Brain pericyte (primary cell): ENCODE measurements at places on chromosomes 13 and 19.

DNA sequence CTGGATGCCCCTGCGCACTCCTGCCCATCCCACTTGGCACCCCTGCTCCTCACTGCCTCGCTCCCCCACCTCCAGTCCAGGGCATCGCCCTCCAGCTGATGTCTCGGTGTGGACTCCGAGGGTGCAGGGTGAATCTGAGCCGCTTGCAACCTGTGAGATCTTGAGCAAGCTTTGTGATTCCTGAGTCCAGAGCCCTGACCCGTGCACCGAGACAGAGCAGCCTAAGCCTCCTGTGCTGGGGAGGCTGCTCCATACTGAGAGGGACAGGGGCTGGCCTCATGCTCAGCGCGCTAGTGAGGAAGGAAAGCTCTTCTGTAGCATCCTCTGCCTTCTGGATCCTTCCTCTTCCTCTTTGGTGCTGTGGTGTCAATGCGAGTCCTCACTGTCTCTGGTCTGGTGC is 116.0 kb downstream of the TEX29 start:
- no peak for DNase-seq

DNA sequence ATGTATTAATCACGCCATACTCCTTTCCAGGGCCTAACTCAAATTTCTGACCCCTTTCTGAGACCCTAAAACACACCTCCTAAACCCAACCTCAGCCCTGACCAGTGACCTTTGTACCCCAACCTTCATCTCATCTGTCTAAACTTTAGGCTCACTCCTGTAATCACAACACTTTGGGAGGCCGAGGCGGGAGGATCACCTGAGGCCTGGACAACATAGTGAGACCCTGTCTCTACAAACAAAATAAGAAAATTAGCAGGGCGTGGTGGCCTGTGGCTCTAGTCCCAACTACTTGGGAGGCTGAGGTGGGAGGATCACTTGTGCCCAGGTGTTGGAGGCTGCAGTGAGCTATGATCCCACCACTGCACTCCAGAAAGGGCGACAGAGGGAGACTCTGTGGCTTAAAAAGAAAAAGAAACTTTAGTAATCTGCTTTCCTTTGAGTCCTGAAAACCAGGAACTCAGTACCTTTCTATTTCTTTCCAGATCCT is 4.7 kb downstream of the RTN2 start:
- no peak for DNase-seq

DNA sequence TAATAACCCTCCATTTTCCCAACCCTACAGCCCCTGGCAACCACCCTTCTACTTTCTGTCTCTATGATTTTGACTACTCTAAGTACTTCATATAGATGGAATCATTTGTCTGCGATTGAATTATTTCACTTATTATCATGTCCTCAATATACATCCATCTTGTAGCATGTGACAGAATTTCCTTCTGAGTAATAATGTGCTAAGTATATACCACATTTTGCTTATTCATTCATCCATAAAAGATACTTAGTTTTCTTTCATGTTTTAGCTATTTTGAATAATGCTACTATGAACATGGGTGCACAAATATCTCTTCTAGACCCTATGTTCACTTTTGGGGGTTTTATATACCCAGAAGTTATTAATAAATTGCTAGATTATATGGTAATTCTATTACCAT is 17.4 kb upstream of the NDFIP2 start:
- no peak for DNase-seq

- no peak for DNase-seq
These were observed 1.6 kb upstream of the POU4F1 start for GRCh38 chr13:78604782-78605611.

GRCh38 chr13:112725346-112726015 is 35.6 kb downstream of the ATP11A start:
- no peak for DNase-seq

- DNase-seq, result no peak
These were observed 45.2 kb downstream of the GPR180 start for GRCh38 chr13:94646904-94647303.

GRCh38 chr19:32220951-32221350 is 124.5 kb upstream of the ZNF507 start:
- no peak for DNase-seq

- DNase-seq, result peak; percentile 39
These were observed at the start of gene RASL11A for GRCh38 chr13:27270594-27271520. Gene RASL11A, plus strand, starts transcription at chr13:27270830. Its CDS starts 115 bp downstream, at chr13:27270945.

DNA sequence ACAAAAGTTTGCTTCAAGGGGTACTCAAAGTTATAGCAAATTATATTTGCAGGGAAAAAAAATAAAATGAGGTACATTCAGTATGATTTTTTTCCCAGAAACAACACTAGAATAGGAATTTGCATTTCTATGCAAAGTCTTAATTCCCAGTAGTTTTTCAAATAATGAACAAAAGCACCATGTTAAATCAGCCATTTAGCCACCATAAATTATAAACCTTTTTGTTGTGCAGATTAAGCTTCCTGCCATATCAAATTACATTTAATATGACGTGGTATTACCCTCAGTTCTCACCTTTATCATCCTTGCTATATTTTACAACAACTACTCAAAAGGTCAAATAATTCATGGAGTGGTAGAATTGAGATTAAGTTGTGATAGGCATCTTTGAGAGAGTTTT is 136.6 kb upstream of the FRY start:
- no peak for DNase-seq

GRCh38 chr13:60574735-60575134 is 177.7 kb downstream of the TDRD3 start:
- no peak for DNase-seq

GRCh38 chr13:33326246-33326645 is 40.7 kb upstream of the STARD13 start:
- no peak for DNase-seq

GRCh38 chr13:40190641-40191100 is 475.8 kb downstream of the FOXO1 start:
- DNase-seq, result peak; percentile 21

GRCh38 chr13:59531571-59532091 is 632.1 kb downstream of the DIAPH3 start:
- peak; percentile 77 for DNase-seq

- DNase-seq, result no peak
These were observed 169.9 kb downstream of the STK24 start for GRCh38 chr13:98406971-98407370.

- no peak for DNase-seq
These were observed 10.6 kb downstream of the RPS9 start for GRCh38 chr19:54211235-54211634.

DNA sequence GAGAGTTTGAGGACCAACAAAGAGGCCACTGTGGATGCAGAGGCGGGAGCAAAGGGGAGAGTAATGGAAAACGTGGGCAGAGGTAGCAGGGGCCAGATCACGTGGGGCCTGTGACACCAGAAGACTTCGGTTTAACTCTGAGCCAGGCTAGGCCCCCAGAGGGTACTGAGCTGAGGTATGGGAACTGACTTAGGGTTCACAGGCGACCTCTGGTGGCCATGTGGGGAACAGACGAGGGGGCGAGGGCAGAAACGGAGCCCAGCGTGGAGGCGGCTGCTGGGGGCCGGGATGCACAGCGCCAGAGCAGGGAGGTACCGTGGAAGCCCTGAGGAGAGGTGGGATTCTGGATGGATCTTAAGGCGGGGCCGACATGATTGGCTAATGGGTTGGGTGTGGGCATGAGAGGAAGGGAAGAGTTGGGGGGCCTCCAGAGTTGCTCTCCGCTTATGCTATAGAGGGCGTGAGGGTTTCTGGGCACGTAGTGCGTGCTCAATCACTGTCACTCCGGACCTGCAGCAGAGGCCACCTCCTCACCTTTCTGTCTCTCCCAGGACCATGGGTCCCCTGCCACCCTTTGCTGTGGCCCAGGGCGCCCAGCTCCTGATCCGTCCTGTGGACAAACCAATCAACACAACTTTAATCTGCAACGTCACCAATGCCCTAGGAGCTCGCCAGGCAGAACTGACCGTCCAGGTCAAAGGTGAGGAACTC is 13.7 kb downstream of the PVR start:
- DNase-seq, result no peak

GRCh38 chr13:113722921-113723320 is 36.1 kb upstream of the TMEM255B start:
- no peak for DNase-seq

GRCh38 chr19:52667972-52668371 is 29.8 kb upstream of the ZNF83 start:
- no peak for DNase-seq

DNA sequence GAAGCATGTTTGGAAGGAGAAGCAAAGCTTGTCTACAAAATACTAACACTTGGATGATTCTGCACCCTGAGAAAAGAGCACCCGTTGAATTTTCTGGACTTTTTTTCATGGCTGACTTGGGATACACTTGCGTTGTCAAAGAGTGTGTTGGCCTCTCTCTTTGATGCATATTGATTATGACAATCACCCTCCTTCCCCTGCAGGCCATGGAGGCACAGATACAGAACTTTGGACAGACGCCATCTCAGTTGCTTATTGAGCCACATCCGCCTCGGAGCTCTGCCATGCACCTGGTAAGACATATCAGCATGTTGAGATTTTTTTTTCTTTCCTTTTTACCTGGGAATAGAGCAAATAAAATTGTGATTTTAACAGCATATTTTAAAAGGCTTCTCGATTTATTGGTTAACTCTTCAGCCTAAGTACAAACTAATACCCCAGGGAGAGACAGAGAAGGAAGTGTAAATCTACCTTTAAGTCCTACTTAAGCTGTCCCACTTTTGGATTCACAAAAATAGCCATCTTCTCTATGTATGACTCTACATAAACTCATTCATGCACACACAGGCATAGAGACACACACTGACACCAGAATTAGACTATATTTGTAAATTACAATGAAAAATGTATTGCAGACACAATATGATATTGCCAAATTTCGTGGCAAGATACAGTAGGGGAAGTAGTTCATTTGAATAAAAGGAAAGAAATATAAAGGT is 169.7 kb upstream of the MAB21L1 start:
- DNase-seq, result no peak

GRCh38 chr13:43058318-43058674 is 34.9 kb downstream of the DNAJC15 start:
- DNase-seq, result peak; percentile 32

GRCh38 chr19:8261881-8262280 is 46.3 kb downstream of the CD320 start:
- DNase-seq, result no peak

GRCh38 chr19:54648129-54648528 is 14.7 kb upstream of the LILRB4 start:
- DNase-seq, result no peak

DNA sequence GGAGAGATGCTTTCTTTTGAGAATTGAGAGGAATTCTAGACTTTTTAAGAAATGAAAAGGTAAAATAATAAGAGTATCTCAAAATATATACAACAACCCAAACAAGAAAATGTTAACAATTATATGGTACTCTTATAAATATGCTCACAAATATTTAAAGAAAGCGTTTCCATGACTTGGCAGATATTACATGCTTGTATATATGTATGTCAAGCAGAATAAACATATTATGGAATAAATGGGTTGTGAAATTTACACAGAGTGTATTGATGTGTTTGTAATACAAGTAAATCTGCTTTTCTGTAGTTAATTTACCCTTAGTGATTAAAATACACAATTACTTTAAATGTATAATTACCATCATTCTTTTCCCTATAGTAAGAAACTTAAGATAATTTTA is 65.8 kb downstream of the GPC6 start:
- DNase-seq, result no peak

GRCh38 chr19:56476651-56477428 is at the start of gene ZNF667:
Gene ZNF667, minus strand, starts transcription at chr19:56477345. Its CDS starts 14,975 bp downstream, at chr19:56462370.
- no peak for DNase-seq

GRCh38 chr19:47663435-47663910 is 49.7 kb upstream of the EHD2 start:
- peak; percentile 32 for DNase-seq

DNA sequence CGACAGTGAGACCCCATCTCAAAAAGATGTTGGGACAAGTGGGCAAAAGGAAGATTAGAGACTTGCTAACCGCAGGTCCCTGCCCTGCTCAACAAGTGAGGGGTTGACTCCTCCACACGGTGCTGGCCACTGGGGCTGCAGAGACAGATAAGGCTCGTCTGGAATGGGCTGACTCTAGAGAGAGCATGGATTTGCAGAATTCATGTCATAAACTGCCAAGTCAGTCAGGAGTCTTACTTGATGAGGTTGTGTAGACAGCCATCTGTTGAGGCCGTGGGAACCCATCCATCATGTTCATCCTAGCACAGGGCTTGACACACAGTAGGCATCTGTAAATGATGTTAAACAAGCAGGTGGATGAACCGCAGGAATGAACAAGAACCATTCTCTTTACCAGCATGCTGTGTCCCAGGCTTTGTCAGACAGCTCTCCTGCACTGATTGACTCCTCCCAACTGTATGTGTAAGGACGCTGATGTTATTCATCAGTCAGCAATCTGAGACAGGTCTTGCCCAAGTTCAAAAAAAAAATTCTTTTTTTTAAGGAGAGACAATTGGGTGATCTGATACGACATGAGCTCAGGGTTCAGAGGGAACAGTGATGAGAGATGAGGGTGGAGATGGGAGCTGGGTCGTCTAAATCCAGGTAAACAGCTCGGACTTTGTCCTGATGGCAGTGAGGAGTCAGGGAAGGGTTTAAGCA is 8.8 kb downstream of the PAF1 start:
- DNase-seq, result no peak

DNA sequence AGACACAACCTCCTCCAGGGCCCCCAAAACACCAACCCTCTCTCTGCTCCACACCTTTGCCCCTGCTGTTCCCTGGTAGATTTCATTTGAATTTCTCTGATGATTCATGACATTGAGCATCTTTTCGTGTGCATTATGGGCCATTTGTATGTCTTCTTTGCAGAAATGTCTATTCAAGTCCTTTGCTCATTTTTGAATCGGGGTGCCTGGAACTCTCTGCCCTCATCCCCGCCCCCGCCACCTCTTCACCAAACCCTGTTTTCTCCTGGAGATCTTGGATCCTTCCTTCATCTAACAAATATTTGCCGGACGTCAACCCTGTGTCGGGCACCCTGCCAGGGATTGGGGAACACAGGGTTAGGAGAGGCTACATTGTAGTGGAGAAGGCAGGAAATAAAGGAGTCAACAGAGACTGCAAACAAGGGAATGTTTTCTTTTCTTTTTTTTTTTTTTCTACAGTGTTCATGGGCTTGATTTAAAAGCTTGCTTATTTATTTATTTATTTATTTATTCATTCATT is 25.5 kb upstream of the SLC1A5 start:
- peak; percentile 47 for DNase-seq

GRCh38 chr19:9914315-9915207 is 21.8 kb downstream of the OLFM2 start:
- DNase-seq, result no peak

DNA sequence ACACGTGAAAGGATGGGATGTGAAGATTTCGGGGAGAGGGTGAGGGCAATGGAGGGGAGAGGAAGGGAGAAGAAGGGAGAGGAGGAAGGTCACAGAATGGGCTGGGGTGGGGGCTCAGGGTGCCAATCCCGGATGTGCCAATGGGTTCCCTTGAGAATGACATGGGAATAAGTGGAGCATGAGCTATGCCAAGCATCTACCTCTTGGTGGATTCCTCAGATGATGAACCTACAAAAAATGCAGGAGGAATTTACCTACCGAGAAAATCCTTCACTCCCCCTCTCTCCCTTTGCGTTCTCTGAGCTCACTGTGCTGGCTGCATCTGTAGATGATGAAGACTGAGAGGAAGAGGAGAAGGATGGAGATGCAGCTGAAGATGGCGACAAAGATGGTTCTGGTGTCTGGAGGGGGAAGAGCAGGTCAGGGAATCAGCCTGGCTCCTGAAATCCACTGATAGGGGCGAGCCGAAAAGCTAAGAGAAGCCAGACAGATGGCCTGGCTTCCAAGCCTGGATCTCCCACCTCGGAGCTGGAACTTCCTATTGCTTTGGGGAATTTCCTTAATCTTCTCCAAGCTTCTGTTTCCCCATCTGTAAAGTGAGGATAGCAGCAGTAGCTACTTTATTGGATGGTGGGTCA is 21.6 kb downstream of the VSTM1 start:
- no peak for DNase-seq

GRCh38 chr19:3642987-3643673 is 16.5 kb upstream of the CACTIN start:
- DNase-seq, result no peak
